Frontal cortex (tissue), 4 donors: ENCODE measurements at places on chromosomes 12 and 14. TPM values are rescaled to one million over a fixed set of nuclear protein-coding genes. Genes with fewer than 3 reads are reported as not detected.

Gene ERP29
- total RNA-seq = 40.4 TPM

- no peak for DNase-seq
Measured at GRCh38 chr12:127555071-127555470, 711.9 kb upstream of the TMEM132C start.

DNA sequence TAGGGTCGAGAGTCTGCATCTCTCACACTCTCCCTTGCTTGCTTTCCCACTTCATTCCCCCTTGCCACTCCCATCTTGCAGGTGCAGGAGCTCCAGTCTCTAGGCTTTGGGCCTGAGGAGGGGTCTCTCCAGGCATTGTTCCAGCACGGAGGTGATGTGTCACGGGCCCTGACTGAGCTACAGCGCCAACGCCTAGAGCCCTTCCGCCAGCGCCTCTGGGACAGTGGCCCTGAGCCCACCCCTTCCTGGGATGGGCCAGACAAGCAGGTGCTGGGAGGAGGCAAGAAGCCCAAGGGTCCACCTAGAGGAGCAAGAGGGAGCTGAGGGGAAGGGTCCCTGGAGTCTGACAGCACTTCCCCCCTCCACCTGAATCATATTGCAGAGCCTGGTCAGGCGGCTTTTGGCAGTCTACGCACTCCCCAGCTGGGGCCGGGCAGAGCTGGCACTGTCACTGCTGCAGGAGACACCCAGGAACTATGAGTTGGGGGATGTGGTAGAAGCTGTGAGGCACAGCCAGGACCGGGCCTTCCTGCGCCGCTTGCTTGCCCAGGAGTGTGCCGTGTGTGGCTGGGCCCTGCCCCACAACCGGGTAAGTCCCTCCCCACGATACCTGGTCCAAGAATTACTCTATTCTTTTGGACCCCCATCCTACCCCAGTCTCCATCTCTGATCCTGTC lies 4.2 kb downstream of the RNF31 start:
- DNase-seq = no peak

- DNase-seq = no peak
Measured at GRCh38 chr14:73723406-73723796, 9.2 kb upstream of the PNMA1 start.

DNA sequence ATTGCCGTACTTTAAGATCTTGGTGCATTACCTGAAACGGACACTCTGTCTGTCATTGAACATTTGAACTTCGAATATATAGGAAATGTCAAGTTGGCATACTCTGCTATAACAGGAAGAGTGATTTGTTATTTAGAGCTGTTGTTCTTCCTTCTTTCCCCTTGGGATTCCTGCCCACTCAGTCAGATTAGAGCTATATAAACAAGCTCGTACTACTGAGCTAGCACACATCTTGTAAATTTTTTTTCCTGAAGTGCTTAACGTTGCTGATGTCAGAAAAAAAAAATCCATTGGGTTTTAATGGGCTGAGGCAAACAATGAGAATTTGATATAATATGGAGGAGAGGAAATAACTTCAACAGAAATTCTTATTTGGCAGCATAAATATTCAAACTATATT lies 26.8 kb downstream of the RGS6 start:
- no peak for DNase-seq
